ENCODE measurements at places on chromosomes 1 and 21. TPM values are rescaled to one million over a fixed set of nuclear protein-coding genes. Genes with fewer than 3 reads are reported as not detected.

DNA sequence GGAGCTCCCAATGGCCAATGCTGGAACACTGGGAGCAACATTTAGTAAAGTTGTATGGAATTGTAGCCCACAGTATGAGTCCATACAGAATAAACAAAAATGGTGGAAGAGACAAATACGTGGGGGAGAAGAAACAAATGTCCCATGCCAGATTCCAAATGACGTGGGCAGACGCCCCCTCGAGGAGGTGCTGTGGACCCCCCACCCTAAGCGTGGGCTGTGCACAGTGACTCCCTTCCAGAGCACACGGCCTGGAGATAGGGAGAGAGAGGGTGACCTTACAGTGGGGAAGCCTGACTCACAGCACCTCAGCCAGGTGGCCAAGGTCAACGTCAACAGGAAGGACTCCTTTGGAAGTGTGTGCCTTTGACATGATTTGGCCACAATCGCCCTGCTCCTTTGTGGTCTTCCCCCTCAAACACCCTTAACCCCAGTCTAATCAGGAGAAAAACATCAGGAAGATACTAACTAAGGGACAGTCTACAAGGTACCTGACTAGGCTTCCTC, 13.7 kb upstream of the PDE9A start:
- no peak for DNase-seq

DNA sequence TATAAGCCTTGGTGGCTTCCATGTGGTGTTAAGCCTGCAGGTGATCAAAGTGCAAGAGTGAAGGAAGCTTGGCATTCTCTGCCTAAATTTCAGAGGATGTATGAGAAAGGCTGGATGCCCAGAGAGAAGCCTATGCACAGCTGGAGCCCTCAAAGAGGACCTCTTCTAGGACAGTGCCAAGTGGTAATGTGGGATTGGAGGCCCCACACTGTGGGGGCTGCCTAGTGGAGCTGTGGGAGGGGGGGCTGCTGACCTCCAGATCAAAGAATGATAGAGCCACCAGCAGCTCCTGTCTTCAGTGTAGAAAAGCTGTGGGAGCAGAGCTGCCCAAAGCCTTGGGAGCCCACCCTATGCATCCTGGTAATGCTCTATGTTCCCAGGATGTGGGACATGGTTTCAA, 1512.7 kb upstream of the TPTE start:
- DNase-seq = no peak

Gene NLRP3
- 17.7 TPM for total RNA-seq

DNA sequence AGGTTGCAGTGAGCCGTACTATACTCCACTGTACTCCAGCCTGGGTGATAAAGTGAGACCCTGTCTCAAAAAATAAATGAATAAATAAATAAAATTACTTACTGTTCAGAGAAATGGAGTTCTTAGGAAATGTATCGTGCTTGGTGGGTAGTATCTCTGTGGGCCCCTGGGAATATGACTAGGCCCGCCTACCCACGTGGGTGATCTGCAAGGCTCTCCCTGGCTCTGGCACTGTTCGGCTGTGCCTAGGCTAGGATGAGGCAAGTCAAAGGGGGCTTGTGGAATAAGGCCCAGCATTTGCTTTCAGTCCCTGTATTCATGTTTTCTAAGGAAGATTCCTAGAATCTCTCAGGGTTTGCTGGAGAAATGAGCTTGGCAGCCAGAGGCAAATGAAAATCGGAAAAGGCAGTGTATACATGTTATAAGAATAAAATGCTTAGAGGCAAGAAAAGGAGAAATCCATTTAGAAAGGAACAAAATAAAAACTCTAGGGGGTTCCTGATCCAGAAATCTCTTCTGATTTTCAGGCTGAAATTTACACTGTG, 4.5 kb upstream of the CSRP1 start:
- no peak for DNase-seq

- no peak for DNase-seq
Observed at GRCh38 chr1:178361847-178362246, 134.9 kb downstream of the CLEC20A start.
